Testis (tissue), 5 donors: ENCODE measurements at places on chromosomes 11 and 22.
A peak's percentile ranks its signal among the peaks of the same experiment; 100 is the strongest.

DNA sequence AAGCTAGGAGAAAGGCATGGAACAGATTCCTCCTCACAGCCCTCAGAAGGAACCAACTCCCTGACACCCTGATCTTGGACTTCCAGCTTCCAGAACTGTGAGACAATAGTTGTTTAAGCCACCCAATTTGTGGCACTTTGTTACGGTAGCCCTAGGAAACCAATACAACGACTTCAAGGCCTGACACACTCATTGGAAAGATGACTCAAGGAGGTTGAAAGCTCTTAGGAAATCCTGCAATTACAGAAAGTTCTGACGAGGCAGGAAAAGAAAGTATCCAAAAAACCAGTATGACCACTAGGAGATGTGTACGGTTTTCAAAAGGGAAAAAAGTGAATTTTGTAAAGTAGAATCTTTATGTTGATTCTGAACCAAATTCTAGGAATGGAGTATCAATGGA is 161.4 kb downstream of the SWAP70 start:
- DNase-seq, result no peak

DNA sequence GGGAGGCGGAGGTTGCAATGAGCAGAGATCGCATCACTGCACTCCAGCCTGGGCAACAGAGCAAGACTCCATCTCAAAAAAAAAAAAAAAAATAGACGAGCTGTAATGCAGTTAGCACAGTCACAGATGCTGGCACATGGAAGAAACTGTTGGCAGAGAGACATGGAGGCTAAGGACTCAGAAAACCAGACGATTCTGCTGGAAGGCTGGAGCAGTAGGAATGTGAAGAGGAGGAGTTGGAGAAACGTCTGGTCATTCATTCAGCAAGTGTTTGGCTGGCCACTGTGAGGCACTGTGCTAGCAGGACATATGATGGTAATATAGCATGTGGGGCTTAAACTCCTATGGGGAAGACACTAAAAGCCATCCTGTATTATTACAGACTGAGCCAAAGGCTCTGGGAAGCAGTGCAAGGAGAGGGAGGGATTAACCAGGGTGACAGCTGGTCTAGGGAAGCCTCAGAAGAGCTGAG is 5.0 kb downstream of the UQCR10 start:
- peak; percentile 68 for DNase-seq

DNA sequence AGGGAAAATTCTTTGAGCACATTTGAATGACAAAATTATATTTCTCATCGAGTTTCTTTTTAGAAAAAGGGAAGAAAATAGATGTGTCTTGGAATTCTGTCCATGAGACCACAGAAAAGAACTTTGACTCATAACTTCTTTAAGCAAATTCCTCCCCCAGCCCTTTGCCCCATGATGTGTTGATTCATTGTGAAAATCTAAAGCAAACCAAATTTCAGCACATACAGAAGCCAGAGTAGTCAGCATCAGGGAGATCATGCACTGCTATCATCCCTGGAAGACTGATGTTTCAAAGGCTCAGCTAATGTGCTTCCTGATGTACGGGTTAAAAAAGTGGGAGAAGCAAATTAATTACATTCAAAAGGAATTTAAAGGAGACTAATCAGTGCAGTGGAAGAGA is 159.7 kb downstream of the FAT3 start:
- no peak for DNase-seq

- no peak for DNase-seq
These were observed 41.2 kb upstream of the ARL14EP start for GRCh38 chr11:30281476-30282288.

GRCh38 chr22:42863349-42863961 is 6.4 kb upstream of the ARFGAP3 start:
- DNase-seq, result no peak

- peak; percentile 49 for DNase-seq
These were observed 22.9 kb upstream of the JAM3 start for GRCh38 chr11:134045799-134046635.

GRCh38 chr11:45929486-45930030 is 7.1 kb downstream of the LARGE2 start:
- no peak for DNase-seq

- DNase-seq, result no peak
These were observed 149.0 kb downstream of the PKNOX2 start for GRCh38 chr11:125313271-125314219.

GRCh38 chr11:78149646-78150045 is 10.2 kb upstream of the ALG8 start:
- DNase-seq, result no peak

DNA sequence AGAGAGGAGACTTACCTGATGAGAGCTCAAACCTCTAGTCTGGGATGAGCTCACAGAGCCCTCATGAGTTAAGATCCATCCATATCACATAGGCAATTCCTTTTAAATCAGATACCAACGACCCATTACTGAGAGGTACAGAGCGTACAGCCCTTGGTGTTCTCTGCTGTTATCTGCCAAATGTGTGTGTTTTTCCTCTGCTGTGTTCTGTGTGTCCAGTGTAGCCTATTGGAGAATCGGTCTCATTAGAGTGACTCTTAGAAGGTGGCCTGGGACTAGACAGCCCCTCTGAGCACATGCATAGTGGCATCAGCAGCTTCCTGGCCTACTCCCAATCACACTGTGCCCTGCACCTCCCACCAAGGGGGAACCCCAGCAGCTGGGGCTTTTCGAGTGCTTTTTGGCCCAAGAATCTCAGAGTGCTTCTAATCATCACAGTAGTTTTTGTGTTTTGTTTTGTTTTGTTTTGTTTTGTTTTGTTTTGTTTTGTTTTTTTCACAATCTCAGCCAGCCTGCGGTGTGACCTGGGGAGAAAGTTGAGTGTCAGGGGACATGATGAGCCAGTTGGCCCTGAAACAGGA is 25.4 kb downstream of the TP53AIP1 start:
- DNase-seq, result no peak
